ENCODE measurements at places on chromosomes 1 and 21.

GRCh38 chr1:174818014-174818616, 181.6 kb upstream of the CACYBP start:
- DNase-seq: no peak

DNA sequence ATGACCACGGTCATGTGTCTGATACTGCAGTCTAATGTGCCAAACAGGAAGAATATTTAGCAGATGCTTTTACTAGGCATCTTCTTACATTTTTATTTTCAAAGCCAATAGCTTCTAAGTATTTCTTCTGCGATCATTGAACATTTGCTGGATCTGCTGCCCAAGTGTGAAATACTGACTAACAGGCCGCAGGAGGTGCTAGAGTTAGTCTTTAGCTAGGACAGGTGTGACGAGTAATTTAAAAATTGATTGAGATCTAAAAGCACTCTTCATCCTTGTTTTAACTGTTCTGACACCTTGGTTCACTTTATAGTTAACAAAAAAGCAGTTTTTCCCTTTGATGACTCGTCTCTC, 748 bp upstream of the FAM78B start:
- DNase-seq: no peak

GRCh38 chr1:17665950-17666720, 89.0 kb upstream of the ACTL8 start:
- DNase-seq: no peak

GRCh38 chr1:58804853-58805565, 21.2 kb upstream of the JUN start:
- DNase-seq: no peak

DNA sequence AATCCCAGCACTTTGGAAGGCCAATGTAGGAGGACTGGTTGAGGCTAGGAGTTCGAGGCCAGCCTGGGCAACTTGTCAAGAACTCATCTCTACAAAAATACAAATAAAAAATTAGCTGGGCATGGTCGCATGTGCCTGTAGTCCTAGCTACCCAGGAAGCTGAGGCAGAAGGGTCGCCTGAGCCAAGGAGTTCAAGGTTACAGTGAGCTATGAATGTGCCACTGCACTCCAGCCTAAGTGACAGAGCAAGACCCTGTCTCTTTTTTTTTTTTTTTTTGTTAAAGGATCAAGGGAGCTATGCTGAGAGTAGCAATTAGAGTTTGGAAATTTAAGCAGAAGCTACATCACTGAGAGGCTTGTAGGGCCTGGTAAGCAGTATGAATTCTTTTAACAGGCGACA, 70.9 kb downstream of the EIF4G3 start:
- DNase-seq: no peak

DNA sequence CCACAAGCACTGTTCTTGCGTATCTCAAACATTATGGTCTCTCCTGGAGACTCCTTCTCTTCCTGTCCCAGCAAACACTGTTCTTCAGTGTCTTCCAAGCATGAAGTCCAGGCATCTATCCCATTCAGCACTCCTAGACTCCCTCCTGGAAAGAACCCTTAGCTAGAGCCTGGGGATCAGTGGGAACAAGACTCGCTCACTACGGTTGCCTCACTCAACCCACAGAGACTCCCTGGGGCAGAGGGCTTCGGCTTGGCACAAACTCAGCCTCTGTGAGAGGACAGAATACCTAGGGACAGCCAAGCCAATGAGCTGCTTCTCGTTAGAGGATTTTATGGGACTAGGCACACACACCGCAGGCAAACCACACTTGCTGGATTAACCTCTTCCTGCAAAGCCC, 86.5 kb upstream of the IPO9 start:
- DNase-seq: no peak

DNA sequence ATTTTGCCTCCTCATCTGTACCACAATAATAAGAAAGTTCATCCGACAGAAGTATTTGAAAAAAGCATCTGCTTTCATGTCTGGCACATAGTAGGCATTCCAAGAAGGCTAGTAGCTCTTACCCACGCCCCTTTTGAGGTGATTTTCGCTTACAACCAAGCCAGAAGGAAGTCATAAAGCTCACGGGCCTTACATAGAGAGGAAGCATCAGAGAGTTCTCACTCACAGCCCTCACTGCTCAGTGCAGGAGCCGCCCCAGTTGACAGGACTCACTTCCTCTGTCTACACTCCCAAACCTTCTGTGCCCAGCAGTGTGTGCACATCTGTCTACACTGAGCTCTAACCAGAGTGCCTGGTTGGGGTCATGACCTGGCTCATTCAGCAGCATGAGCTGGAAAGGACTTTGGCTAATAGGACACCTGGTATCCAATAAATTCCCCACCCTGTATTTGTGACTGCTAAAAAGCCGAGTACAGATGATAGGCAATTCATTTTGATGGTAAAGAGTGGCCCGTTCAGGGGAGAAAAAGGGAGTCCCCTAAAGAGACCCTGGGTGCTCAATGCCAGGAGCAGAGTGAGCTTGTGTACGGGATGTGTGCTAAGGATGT, 36.8 kb upstream of the DUSP10 start:
- no peak for DNase-seq

GRCh38 chr1:12436817-12437599, 181.0 kb downstream of the DHRS3 start:
- no peak for DNase-seq

DNA sequence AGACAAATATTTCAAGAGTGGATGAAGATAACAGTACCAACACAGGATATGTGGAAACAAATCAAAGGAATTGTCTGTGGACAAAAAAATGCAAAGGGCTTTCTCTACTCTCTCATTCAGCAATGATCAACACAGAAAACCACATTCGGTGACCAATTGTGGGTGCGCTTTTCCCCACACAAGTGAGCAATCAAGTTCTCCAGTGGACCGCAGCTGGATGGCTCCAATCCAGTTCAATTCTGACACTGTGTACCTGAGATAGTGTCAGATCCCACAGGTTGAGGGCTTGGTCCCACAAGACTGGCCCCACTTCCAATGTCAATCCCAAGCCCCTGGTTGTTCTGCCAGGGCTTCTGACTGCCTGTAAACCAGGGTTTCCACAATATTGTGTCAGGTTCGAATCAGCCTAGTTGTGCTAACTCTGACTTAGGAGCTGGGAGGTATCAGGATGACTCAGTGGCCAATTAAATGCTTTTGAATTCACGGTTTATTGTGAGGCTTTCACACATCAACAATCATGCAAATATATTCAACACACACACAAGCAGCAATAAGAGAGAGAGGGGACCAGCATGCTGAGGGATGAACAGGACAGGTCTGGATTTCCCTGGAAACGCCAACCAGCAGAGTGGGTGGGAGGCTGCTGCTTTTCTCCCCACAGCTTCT, 87.0 kb upstream of the BTG3 start:
- no peak for DNase-seq

DNA sequence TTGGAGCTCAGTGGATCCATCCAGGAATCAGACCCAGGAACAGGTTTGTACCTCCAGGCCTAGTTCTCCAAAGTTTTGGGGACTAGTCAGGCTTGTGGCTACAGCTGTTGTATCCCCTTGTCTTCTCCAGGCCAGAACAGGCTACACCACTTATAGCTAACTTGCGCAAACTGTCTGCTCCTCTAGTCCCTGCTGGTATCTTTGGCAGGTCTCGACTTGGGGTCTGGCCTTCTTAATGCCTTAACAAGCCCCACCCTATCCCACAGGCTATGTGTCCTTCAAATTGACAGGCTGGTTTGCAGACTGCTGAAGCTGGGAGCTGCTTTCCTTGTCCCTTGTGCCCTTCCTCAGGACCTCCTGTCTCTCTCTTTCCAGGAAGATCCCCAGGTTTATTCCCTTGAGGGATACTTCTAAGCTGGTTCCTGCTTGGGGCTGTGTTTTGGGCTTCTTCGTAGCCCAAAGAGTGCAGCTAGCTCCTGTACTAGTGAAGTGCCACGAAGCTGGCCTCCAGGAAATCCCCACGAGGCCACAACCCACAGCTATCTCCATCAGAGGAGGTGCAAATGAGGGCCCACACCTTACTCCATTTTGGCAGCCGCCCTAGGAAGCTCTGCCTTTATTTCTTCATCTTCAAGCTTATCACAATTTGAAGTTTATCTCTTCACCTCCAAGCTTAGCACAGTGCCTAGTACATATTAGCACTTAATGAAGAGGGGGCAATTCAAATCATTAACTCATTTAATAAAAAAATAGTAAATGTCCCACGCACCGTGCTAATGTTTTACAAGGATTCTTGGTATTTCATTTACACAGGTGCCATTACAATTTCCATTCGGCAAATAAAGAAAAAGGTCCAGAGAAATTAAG, 683 bp upstream of the DMAP1 start:
- peak; percentile 23 for DNase-seq

GRCh38 chr1:47722909-47723580, 274.1 kb downstream of the TRABD2B start:
- no peak for DNase-seq

DNA sequence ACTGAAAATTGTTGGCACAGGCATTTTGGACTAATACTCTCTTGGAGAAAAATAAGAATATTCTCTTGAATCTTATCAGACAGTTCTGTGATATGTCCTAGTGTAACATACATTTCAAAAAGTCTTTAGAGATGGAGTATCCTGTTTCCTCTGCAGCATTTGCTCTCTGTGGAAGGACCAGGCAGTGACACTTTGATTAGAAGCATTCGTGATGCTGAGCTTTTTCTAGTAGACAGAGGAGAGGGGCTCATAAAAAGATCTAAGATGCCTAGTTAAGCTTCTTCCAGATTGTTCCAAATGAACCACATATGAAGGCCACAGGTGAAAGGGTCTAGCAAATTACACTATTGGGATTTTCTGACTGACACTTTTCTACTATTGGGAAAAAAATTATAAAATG, 120.3 kb downstream of the C1orf21 start:
- no peak for DNase-seq

GRCh38 chr1:90823686-90824085, 106.6 kb upstream of the BARHL2 start:
- DNase-seq: no peak

DNA sequence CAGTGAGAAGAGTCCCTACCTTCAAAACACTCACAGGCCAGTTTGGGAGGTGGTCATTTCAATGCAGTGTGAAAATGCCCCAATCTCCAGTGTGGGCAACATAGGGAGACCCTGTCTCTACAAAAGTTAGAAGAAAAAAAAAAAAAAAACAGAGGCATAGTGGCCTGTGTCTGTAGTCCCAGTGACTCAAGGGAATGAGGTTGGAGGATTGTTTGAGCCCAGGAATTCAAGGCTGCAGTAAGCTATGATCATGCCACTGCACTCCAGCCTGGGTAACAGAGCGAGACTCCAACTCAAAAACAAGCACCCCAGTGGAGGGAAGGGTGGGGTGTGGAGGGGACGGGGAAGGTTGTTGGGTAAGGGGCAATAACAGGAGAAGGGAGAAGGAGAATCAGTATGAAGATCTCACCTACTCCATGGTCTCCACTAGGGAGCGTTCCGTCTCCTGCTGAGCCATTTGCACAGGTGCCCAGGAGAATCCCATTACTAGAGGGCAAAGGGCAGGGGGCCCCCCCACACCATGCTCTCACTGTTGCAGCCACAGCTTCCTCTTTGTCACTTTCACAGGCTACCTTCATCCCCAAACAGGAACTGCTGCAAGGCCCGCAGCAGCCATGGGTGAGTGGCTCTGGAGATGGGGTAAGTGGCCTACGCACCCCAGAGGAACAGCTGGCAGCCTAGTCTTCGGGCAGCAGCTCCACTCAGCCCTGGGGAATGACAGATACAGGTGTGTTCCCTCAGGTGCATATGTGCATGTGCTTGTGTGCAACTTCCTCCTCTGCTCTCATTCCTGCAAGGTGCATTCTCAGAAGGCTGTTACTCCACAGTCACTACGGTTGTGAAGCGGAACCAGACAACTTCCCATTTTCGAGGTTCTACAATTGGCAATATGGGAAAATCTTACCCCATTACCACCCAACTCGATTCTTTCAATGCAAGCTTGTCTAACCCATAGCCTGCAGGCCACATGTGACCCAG, 87.9 kb upstream of the LYST start:
- no peak for DNase-seq

- DNase-seq: no peak
Observed at GRCh38 chr21:31583498-31583897, 76.0 kb upstream of the SOD1 start.

DNA sequence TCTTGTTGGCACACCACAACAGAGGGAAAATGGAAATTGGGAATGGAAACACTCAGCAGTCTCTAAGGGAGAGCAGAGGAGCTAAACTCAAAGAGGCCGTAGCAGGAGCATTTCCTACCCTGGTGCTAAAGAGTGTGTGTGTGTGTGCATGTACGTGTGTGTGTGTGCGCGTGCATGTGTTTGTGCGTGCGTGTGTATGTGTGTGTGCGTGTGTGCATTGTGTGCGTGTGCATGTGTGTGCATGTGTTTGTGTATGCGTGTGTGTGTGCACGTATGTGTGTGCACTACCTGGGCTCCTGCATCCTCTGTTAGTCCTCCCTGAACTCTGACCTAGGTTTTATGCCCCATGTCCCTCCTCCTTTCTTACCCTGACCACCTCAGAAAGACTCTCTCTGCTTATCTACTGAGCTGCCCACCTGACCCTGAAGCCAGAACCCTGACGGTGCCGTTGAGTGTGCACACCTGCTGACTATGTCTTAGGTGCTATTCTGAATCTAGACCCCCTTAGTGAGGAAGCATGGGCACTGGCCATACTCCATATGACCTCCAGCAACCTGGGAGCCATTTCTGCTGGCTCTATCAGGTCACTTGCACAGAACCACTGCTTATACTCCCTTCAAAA, 157.1 kb upstream of the HMGB4 start:
- no peak for DNase-seq

DNA sequence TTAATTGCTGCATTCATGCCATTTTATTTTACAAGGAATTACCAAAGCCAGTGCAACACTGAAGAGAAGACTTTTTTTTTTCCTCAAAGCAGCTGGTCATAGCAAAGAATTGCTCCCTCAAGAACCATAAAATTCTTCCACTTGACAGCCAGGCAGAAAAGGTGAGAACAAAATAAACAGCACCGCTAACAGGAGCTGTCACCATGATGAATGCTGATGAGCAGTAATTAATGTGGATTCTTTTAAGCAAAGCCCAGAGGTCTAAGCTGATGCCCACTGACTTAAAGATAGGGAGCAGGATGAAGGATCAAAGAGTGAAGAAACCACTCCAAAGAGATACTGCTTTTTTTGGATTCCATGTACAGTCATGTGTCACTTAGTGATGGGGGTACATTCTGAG, 428.4 kb downstream of the BRINP3 start:
- DNase-seq: no peak

DNA sequence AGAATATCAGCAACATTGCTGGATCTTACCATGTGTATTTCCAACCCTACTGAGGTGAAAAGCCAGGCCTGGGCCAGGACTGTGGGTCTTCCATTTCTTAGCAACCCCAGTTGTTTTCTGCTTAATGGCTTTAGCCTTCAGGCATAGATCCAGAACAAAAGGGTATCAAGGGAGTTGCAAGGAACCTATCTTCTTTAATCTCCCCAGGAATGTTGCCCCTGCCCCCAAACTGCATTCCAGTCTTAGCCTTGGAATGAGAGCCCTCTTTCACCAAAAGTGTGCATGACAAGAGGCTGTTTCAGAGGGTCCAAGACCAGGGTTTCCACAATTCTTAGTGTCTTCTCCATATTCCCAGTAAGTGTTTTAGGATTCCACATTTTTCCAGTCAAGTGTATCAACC, 87.9 kb upstream of the SOX13 start:
- no peak for DNase-seq

- DNase-seq: no peak
Observed at GRCh38 chr1:11658542-11658941, 3.9 kb downstream of the FBXO44 start.

GRCh38 chr1:201597551-201598230, 58.8 kb downstream of the NAV1 start:
- no peak for DNase-seq

All from stimulated activated CD4-positive, alpha-beta T cell treated with anti-CD3 and anti-CD28 coated beads, Interleukin-2, amount 100 ng/mL, for 48 hours (primary cell).